ENCODE measurements at places on chromosomes 16 and 17. TPM values are rescaled to one million over a fixed set of nuclear protein-coding genes. Genes with fewer than 3 reads are reported as not detected.

HOXB1 gene
- polyA plus RNA-seq: not detected

CNTROB gene
- 20.5 TPM for polyA plus RNA-seq

SCIMP gene
- polyA plus RNA-seq: not detected

USP22 gene
- 365 TPM for polyA plus RNA-seq

HBA1 gene
- 2.3 TPM for polyA plus RNA-seq

- no peak for DNase-seq
- no peaks in the 10 kb centered on the region for H3K27me3 ChIP-seq
- H3K4me1 ChIP-seq: no peaks in the 10 kb centered on the region
- H3K4me3 ChIP-seq: no peak overlapping the region
- no peaks in the 10 kb centered on the region for H3K36me3 ChIP-seq
- H3K27ac ChIP-seq: no peak overlapping the region
Observed at GRCh38 chr16:9348912-9349311, 257.5 kb downstream of the HAPSTR1 start.

DNA sequence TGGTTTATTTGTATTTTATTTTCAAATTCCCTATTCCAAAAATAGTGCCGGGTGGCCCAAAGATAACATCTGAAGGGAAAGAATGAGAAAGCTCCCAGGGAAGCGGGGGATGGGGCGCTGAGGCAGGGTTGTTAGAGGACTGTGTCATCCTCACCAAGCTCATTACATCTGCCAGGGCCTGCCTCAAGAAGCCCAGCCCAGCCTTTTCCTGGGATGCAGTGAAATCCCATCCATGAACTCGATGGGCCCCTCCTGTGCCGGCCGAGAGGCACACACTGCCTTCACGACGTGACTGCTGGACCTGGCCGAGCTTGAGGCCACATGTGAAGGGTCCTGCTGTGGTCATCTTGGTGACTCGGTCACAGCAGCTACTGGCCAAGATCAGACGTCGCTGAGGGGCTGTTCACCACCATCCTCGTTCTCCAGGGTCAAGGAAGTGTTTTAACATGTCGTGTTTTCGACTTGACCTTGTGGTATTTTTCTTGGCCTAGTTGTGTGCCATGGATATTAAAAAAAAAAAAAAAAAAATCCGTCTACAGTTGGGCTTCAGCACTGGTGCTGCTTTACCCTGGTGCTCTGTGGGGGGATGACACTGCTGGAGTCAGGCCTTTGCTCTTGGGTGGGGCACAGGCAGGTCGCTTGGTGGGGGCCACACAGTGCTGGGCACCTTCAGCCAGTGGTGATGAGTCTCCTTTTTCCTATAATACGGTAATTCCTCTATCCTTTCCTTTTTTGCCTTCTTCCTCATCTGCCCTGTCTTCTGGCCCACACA, 4.9 kb downstream of the TIMM22 start:
- H3K4me3 ChIP-seq: no peak overlapping the region
- H3K27ac ChIP-seq: no peak overlapping the region
- H3K4me1 ChIP-seq: no peaks in the 10 kb centered on the region
- H3K36me3 ChIP-seq: peaks cover 28% of the 10 kb centered on the region

GRCh38 chr16:48444574-48444973, 59.4 kb upstream of the SIAH1 start:
- H3K27me3 ChIP-seq: no peaks in the 10 kb centered on the region
- no peaks in the 10 kb centered on the region for H3K4me1 ChIP-seq
- H3K27ac ChIP-seq: no peak overlapping the region

DNA sequence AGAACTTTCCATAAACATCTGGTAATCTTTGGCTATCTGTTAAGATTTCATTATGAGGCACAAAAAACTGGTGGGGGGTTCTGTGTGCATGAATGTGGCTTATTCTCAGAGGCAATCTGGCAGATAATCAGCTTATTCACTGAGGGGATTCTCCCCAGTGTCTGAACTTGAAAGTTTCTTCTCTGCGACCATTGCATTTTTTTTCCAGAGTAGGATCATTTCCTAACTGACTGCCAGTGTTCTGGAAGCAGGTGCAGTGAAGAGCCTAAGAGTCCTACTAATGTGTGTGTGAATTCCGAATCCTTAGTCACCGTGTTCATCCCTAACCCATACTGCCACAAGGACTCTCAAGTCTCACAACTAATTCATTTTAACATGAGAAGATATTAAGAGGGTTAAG, 64.9 kb upstream of the LRRC37A3 start:
- H3K4me1 ChIP-seq: no peaks in the 10 kb centered on the region
- DNase-seq: no peak
- no peak overlapping the region for H3K4me3 ChIP-seq
- no peak overlapping the region for H3K27ac ChIP-seq

GRCh38 chr17:30475206-30475605, 2.0 kb upstream of the GOSR1 start:
- DNase-seq: no peak
- no peaks in the 10 kb centered on the region for H3K27me3 ChIP-seq
- H3K4me1 ChIP-seq: no peaks in the 10 kb centered on the region
- H3K36me3 ChIP-seq: no peaks in the 10 kb centered on the region
- H3K4me3 ChIP-seq: no peak overlapping the region

DNA sequence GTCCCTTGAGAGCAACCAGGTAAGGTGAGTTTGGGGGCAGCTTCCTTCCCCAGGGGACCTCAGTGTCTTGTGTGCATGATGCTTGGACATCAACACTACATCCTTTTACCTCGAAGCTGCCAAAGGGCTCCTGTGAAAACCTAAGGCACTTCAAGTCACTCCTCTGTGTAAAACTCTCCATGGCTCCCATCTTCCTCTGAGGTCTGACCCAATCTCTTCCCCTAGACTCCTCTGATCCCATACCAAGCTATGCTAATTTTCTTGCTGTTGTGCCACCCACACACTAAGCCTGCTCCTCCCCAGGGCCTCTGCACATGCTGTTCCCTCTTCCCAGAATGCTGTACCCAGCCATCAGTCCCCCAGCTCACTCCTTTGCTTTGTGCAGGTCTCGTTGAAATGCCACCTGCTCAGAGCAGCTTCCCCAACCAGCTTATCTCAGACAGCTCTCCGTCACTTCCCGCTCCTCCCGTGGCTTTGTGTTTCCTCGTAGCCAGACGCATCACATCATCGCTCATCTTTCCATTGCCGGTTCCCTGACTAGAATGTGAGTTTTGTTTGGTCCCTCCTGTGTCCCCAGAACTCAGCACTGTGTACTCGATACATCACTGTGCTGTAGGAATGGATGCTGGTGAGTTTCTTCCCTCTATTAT, 78.4 kb downstream of the CNGB1 start:
- no peaks in the 10 kb centered on the region for H3K4me1 ChIP-seq
- no peak overlapping the region for H3K4me3 ChIP-seq
- H3K36me3 ChIP-seq: no peaks in the 10 kb centered on the region
- no peaks in the 10 kb centered on the region for H3K27me3 ChIP-seq
- no peak for DNase-seq
- H3K27ac ChIP-seq: no peak overlapping the region
